Mammary microvascular endothelial cell (primary cell): ENCODE measurements at places on chromosomes 5 and 9. TPM values are rescaled to one million over a fixed set of nuclear protein-coding genes. Genes with fewer than 3 reads are reported as not detected.

SLC36A3 gene
- total RNA-seq, result not detected in 2 replicates

OLFM1 gene
- 2.1 and 4.7 TPM in 2 replicates for total RNA-seq

IFNA2 gene
- total RNA-seq, result not detected in 2 replicates

SLC45A2 gene
- not detected in 2 replicates for total RNA-seq
